HFF-Myc (cell line): ENCODE measurements at places on chromosomes 4 and X.

DNA sequence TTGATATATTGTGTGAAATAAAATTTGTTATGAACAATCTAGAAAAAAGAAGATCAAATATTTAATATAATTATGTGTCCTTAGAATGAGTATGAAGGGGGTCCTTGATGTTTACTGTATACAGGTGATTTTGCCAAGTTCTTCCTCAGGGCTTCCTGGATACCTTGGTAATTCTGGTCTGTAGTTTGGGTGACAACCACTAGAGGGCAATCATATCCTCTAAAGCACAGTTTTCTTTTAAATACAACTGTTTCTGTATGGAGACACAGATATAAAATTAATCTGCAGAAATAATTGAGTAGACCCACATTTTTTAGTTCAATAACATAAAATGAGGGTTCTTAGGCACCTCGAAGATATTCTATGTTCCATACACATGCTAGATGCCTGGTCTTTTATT is 157.7 kb downstream of the SPANXN1 start:
- no peak for DNase-seq

- no peak for DNase-seq
Measured at GRCh38 chr4:105179539-105180401, 33.1 kb downstream of the TET2 start.

- no peak for DNase-seq
Measured at GRCh38 chrX:16838202-16839066, 31.7 kb downstream of the RBBP7 start.

DNA sequence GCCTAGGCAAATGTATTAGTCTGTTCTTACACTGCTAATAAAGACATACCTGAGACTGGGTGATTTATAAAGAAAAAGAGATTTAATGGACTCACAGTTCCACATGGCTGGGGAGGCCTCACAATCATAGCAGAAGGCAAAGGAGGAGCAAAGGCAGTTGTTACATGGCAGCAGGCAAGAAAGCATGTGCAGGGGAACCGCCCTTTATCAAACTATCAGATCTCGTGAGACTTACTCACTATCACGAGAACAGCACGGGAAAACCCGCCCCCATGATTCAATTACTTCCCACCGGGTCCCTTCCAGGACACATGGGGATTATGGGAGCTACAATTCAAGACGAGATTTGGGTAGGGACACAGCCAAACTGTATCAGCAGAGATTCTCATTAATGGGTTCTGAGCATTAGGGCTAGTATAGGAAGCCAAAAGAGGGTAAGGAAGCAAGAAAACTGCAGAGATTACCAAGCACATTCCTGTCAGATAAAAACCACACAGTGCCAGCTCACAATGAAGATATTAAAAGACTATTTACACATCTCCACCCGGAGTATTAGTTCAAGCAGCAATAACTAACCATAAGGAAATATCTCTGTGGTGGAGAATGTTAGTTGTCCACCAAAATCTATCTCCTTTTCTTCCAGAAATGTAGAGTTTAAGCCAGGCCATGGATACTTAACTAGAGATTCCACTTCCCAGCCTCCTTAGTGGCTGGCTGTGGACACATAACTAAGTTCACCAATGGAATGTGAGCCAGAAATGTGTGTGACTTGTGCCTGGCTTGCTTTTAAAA is 61.2 kb upstream of the HOPX start:
- DNase-seq, result no peak

DNA sequence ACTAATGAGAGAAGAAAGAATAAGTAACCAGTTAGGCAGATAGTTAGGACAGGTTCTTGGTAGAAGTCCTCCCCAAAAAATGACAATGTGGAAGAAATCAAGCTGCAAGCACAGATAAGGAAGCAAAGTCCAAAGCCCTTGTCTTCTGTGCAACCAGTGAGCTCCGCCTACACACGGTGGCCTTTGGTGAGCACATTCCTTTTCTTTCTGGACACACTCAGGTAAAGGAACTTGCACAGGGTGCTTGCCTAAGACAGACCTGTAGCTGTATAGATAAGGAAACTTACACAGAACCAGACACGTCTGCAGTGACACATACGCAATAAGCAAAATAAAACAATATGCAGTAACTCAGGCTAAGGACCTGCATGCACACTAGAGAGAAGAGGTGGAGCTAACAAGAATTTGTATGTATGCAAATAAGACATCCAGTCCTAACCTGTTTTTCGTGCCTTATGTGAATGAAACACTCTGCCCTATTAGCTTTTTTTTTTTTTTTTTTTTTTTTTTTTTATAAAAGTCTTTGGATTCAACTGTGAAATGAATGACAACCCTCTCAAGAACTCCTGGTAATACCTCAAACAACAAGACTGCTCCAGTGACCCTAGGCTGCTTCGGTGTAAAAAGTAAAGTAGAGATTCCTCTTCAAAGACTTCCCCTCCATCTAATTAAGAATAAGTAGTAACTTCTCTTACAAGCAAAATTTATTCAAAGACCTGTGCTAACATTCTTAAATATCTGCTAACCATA is 48.8 kb downstream of the UGT2B10 start:
- no peak for DNase-seq

DNA sequence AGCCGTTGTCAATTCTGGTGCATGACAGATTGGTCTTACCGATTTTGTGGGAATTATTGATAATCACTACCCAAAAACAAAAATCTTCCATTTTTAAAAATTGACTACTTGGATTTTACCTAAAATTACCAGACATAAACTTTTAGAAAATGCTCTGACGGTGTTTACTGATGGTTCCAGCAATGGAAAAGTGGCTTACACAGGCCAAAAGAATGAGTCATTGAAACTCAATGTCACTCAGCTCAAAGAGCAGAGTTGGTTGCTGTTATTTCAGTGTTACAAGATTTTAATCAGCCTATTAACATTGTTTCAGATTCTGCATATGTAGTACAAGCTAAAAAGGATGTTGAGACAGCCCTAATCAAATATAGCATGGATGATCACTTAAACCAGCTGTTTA is 23.0 kb upstream of the UGT2B17 start:
- DNase-seq, result no peak

DNA sequence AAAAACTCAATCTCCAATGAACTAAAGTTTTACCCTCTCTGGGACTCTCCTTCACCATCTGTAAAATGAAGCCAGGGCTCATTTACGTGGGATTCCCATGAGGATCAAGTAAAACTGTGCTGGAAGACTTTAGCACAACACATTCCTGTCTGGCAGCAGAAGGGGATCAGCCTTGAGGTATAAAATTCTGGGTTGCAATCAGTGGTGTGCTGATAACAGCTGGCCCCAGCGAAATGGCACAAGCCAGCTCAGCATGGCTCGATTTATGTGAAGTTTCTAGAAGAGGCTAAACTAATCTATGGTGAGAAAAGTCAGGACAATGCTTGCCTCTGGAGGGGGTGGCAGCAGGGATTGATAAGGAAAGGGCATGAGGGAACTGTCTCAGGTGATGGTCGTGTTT is 28.4 kb downstream of the ZNF630 start:
- DNase-seq, result no peak

DNA sequence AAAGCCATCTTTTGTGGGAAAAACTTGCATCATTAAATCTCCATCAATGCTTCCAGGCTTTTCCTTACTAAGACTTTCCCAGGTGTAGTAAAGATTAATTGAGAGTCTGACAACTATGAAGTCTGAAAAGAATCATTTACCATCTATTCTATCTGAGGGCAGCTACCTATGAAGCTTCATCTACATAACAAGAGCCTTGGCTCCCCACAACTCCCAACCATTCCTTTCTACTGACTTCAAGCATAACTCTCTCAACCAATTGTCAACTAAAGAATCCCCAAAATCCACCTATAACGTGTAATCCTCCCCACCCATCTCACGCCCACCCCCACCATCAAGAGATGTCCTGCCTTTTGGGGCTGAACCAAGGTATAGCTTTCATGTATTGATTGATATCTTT is 101.5 kb upstream of the GABRA2 start:
- no peak for DNase-seq

DNA sequence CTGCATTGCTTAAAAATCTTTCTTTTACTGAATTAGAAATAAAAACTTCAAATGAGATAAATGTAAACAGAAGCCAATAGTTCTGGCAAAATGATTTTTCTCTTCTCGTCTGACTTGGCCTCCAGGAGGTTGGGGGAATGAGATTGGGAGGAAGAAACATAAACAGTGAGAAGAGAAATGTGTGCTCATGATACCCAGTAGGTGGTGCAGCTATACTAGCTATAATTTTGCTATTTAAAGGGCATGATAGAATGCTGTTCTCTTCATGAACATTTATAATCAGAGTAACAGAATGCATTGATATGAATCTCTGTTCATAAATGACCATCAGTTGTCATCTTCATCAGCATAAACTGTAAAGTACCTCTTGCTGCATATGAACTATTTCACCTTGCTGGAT is 85.5 kb downstream of the TACR3 start:
- no peak for DNase-seq

DNA sequence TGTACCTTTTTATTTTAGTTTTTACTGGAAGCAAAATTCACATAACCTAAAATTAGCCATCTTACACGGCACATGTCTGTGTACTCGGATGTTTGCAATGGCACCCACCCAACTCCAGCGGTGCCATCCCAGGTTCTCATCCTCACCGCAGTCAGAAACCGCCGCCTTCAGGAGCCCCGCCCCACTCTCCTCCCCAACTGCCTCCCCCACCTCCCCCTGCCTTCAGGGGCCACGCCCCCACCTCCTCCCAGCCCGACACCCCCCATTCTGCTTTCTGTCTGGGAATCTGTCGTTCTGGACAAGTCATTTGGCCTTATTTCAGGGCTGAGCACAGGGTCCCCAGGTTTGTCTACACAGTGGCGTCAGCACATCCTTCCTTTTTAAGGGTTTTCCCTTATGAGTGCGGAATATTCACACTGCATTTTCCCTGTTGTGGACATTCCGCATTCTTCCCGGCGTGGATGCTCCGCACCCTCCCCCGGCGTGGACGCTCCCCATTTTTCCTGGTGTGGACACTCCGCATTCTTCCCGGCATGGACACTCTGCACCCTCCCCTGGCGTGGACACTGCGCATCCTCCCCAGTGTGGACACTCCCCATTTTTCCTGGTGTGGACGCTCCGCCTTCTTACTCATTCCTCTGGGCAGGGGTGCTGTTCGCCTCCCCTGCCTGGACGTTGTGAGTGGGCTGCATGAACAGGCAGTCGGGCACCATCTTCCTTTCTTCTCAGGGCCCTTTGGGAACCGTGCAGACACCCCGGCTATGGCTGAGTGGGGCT is 135.4 kb upstream of the NKX1-1 start:
- no peak for DNase-seq

DNA sequence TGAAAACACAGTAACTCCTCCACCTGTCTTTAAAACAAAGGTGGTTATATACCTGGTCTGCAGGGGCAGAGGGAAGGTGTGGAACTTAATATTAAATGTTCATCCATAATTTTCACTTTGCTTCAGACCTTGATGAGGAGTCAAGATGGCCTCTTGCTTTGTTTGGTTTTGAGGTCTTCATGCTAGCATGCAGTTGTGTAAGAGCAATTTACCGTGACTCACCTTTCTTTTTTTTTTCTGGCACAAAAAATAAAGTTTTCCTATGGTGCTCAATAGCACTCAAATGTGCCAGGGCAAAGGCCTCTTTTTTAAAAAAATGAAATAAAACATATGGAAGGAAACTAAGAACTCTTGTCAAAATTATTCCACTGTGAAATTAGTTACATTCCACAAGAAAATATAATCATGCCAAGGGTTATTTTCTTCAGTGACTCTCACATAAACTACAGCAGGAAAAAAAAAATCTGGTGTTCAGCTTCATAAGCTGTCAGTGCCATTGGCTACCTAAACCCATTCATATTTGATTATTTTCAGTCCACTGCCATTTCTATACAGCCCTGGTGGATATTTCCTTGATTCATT is 128.2 kb downstream of the SLC7A11 start:
- no peak for DNase-seq

GRCh38 chrX:35351795-35352483 is 409.3 kb downstream of the FAM47B start:
- no peak for DNase-seq

DNA sequence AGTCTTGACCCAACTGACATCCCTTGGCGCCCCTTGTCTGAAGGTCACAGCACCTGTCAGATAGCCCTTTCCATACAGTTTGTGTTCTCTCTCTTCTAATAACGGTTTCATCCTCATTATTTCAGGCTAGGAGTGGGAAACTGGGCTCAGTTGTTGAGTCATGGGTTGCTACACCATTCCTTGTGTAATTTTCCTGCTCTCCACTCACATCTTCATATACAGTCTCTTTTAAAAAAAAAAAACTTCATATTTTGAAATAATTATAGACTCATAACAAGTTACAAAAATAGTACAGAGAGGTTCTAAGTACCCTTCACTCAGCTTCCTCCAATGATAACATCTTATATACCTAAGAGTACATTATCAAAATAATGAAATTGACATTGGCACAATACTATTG is 60.2 kb upstream of the GRPR start:
- DNase-seq, result no peak
